ENCODE measurements at places on chromosomes 7 and 10. TPM values are rescaled to one million over a fixed set of nuclear protein-coding genes. Genes with fewer than 3 reads are reported as not detected.

DNA sequence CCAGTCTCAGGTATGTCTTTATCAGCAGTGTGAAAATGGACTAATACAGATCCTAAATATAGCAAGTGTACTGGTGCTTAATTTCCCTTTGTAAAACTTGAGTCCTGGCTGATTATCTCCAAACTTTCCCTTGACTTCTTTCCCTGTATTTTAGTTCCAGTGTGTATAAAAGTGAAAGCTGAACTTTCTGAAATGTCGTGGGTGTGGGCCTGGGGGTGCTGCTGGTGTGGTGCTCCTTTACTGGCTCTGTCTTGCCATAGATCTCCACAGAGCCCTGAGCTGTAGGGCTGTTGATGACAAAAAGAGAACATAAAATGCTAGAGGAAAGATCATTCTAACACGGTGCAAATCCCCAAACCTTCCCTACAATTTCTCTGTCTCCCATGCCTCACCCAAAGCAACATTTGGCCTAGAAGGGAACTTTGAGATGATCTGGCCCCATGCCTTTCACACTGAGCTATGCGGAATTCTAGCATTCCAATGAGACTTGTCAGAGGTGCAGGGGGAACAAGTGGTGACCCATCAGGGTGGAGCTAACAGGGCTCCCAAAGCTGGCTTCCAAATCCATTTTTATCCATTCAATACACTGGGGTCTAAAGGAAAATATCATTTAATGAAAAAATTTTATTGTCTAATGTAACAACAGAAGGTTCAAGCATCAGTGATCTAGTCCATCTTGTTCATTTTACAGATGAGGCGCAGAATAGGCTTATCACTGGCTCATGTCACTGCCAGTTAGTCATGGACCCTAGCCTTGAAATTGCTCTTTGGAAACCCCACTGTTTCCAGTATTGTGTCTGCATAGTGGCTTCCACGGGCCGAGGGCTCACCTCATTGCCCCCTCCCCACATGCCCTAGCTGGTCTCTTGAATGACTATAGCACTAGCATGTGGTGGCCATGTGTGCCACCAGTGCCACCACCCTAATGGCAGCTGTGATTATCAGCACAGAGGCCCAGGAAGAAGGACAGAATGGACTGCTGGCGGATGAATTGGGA, 1000.9 kb downstream of the LRMDA start:
- DNase-seq: no peak

GRCh38 chr7:130493275-130493873, 1.5 kb downstream of the MEST start:
- DNase-seq: no peak

DNA sequence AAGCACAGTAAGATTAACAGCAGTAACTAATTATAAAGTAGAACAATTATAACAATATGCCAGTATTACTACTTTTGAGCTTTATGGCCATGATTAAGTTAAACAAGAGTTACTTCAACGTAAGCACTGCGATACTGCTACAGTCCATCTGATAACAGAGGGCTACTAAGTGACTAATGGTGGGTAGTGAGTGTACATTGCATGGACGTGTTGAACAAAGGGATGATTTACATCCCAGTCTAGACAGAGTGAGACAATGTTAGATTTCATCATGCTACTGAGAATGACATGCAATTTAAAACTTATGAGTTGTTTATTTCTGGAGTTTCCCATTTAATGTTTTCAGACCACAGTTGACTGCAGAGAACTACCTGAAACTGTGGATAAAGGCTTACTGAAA, 45.6 kb downstream of the TPST1 start:
- DNase-seq: no peak

DNA sequence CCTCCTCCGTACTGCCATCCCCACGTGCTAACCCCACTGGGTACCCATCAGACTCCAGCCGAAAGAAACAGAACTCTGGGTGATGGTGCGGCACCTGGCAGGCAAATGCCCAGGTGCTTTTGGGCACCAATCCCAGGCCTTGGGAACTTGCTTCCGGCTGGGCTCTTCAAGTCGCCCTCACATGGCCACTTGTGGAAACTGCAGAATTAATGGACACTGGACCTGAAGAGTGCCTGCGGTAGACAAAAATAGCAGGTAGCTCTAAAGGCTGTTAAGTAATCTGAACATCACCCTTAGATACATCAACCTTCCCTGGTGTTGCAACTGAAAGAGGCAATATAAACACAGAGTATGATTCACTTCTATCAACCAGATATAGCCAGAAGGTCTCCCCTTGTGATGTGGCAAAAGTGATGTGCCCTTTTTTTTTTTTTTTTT, 644.4 kb downstream of the GRM8 start:
- DNase-seq: no peak

- DNase-seq: no peak
Measured at GRCh38 chr10:3972460-3973301, 187.7 kb upstream of the KLF6 start.

GPNMB gene
- polyA plus RNA-seq: 18.2 TPM

DNA sequence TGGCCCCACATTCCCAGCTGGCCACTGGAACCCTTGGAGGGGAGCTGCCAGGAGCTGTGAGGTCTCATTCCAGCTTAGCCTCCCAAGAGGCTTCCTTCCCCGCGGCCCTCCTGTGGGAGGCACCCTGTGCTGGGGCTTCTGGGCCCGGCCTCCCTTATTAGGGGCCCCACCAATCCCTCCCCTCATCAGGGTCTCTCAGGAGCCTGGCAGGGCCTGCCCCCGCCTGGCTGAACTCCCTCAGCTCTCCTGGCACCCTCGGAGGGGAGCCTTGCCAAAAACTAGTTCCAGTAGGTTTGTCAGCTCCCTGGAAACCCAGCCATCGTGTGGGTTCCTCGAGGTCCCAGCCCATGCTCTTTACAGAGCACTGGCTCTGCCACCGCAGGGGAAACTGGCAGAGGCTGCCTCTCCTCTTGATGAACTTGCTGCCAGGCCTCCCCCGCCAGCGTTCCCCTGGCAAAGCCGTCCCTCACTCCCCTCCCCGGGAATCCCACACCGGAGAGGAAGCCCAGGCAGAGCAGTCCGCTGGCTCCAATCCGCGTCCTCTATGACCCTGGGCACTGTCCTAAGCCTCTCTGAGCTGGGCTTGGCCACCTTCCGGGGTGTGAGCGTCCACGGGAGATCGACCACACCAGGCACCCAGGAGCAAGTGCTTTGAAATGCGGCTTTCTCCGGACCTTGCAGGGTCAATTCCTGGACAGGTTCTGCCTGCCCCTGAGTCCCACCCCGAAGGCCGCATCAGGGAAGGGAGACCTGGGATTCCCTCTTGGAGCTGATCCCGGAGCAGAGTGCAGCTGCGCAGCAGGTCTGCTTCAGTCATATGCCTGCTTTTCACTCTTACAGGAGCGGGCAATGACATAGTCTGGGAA, 139.8 kb downstream of the ARHGAP22 start:
- DNase-seq: peak; percentile 43

DNA sequence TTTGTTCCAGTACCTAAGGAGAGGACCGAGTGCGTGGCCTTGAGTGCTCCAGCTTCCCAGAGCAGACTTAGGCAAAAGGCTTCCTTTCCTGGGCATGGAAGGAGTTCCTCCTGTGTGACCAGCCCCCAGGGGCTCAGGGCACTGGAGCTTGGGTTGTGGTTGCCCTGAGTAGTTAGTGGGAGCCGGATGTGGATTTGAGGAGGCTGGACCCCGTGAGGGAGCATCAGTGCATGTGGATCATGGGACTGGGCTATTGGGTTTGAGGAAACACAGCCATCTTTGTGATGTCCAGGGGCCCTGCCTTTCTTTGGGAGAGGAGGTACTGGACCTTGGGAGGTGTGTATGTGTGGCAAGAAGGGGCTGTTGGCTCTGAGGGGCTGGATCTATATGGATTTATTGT, 8.4 kb downstream of the LRMDA start:
- DNase-seq: no peak

DNA sequence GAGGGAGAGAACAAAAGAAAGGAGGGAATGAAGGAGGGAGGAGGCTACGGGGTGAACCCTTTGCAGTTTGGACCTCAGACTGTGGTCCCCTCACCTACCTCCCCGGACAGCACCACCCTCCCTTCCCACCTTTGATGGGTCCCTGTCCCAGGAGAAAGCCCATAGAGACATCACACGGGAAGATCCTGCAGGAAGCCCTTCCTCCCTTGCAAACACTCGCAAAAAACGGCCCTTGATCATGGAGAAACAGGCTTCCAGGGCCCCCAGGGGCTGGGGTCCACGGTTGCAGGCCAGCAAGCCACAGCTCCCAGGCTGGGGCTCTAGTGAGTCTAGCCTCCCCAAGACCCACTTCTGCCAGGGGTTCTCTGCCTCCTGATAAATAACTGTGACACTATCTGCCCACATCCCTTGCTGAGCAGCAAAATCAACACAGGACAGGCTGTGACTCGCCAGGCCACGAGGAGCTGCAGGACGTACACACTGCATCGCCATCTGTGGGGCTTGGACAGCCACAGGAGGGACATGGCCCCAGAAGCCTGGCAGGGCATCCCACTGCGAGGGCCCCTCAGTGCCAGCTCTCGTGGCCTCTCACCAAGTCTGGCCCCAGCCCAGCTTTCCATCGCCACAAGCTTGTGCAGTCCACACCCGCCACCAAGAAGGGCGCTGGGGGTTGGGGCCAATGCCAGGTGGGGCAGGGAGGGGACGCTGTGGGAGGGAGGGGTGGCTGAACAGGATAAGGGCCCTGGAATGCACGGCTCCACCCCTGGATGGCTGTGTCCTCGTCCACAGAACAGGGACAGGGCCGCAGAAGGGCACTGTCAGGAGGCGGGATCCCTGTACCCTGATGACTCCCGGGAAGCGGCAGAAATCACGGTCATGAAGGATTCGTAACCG, 34.2 kb downstream of the PDGFA start:
- DNase-seq: no peak

GRCh38 chr7:108069646-108070045, 60.5 kb downstream of the LAMB4 start:
- no peak for DNase-seq

DNA sequence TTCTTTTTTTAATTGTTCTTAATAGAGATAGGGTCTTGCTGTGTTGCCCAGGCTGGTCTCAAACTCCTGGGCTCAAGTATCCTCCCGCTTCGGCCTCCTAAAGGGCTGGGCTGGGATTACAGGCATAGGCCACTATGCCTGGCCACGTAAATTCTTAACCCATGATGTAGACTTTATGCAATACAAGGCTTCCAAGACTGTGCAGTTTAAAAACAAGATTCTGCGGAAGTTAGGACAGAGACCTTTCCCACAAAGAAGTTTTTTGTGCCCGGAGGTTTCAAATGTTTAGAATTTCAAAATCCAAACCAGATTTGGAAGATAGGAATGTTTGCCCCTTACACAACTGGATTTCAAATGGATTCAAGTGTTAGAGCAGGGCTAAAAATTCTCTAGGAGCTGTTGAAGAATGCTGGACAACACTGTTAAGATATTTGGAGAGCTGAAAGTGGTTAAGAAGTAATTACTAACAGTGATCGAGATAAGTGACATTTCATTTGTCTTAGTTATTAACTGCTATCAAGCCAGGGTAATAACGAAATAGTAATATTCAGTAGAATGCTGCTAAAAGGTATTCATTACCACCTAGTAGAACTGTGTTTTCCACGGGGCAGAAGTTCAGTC, 7.4 kb downstream of the APBB1IP start:
- DNase-seq: no peak

NAPEPLD gene
- polyA plus RNA-seq: 20.8 TPM
